HTR-8/SVneo (cell line): ENCODE measurements at places on chromosomes 11 and 22.

- no peak for DNase-seq
These were observed 2.7 kb downstream of the HBG1 start for GRCh38 chr11:5246772-5247471.

GRCh38 chr11:29352273-29352795 lies 664.5 kb downstream of the KCNA4 start:
- DNase-seq = no peak

GRCh38 chr11:28616160-28616965 lies 508.2 kb downstream of the METTL15 start:
- no peak for DNase-seq

DNA sequence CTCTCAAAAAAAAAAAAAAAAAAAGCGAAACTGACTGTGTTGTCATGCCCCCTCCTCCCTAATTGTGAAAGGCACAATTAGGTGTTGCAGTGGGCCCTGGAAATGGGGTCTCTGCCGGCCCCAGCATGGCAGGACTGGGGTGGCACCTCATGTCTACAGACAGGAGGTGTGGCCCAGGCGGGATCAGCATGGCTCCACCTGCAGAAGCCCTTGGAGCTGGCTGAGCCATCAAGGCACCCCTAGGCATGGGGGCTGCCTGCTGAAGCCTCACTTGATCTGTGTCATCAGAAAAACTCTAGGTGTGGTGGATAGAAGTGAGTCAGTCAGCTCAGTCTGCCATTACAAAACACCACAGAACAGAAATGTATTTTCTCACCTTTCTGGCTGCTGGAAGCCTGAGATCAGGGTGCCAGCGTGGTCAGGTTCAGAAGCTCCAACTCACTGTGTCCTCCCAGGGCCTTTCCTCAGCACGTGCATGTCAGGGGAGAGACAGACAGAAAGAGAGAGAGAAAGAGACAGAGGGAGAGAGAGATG lies 10.1 kb upstream of the B4GALNT4 start:
- no peak for DNase-seq

DNA sequence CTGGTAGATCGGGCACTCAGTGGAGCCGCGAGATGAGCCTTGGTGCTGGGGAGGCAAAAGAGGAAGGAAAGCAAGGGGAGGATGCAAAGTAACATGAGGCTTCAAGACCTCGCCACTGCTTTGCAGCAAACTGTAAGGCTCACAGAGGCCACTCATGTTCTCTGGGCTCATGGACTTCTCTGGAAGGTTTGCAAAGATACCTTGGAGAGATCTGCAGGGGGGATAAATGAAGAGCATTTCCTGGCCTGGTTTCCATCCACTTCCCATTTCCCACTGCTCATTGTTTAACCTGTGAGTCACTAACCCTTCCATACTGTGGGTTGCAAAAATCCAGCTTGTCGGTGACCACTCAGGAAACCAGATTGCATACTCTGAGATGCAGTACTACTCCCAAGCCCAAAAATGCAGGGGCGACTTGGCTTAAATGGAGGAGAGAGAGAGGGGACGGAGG lies 38.5 kb downstream of the OSBP2 start:
- DNase-seq = no peak
